Brain (organoid and tissue), 16 donors: ENCODE measurements at places on chromosomes 3 and 15. TPM values are rescaled to one million over a fixed set of nuclear protein-coding genes. Genes with fewer than 3 reads are reported as not detected.

The SETD2 gene
- 9.9 TPM for polyA plus RNA-seq

The GNAI2 gene
- polyA plus RNA-seq, result 348 TPM

The TF gene
- 1,472 TPM for polyA plus RNA-seq

The NOX5 gene
- not detected for polyA plus RNA-seq

GRCh38 chr15:100696452-100696851, 94.1 kb downstream of the ASB7 start:
- DNase-seq, result no peak

DNA sequence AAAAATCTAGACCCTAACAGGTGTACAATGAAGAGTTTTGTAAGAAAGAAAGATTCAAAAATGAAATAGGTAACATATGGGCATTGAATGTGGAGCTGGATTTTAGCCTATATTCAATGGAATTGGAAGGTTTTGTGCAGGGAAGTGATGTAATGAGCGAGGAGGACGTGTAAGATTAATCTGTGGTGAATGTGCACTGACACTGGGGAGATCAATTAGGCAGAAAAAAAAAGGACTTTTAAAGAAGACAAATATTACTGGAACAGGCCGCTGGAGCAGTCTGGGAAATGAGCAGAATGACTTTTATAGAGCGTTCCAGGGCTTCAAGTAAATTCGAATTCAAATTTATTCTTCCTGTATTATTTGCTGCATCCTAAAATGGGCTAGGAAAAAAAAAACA, 55.2 kb downstream of the PDIA5 start:
- DNase-seq, result no peak
